Stimulated activated effector memory CD8-positive, alpha-beta T cell treated with anti-CD3 and anti-CD28 coated beads, Interleukin-12 subunit alpha, Interleukin-12 subunit beta, amount 100 ng/mL, for 72 hours (primary cell): ENCODE measurements at places on chromosomes 7 and 10.
A peak's percentile ranks its signal among the peaks of the same experiment; 100 is the strongest.

- DNase-seq: no peak
Measured at GRCh38 chr10:75600833-75601232, 169.4 kb downstream of the LRMDA start.

DNA sequence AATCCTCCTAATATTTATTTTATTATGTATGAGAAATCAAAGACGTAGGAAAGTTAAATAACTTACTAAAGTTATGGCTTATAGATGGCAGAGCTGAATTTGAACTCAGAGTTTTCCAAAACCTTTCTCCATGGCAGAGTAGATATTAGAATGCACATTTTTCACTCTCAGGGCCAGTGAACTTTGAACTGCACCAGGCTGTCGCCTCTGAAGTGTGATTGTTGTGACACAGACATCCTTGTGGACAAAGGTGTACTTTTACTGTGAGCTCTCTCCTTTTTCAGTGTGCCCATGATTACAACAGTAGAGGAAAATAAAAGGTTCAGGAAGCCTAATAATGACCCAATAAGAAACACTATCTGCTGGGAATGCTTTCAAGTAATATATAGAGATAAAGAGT lies 29.1 kb downstream of the TES start:
- no peak for DNase-seq

GRCh38 chr10:52420656-52421055 lies 106.6 kb downstream of the DKK1 start:
- DNase-seq: no peak

DNA sequence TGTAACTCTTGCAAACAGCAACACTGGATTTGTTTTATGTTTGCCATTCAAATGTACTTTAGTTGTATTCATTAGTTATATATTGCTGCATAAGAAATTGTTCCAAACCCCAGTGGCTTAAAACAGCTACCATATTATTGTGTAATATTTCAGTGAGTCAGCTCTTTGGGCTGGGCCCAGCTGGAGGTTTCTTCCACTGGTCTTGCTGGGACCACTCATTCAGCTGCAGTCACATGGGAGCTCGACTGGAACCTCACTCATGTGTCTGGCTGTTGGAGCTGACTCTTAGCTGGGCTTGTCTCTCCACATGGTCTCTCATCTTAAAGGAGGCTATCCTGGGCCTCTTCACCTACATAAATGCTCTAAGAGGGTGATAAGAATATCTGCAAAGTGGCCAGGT lies 23.2 kb upstream of the PIP4K2A start:
- no peak for DNase-seq

- no peak for DNase-seq
Measured at GRCh38 chr7:77415476-77415822, 700 bp downstream of the GSAP start.

DNA sequence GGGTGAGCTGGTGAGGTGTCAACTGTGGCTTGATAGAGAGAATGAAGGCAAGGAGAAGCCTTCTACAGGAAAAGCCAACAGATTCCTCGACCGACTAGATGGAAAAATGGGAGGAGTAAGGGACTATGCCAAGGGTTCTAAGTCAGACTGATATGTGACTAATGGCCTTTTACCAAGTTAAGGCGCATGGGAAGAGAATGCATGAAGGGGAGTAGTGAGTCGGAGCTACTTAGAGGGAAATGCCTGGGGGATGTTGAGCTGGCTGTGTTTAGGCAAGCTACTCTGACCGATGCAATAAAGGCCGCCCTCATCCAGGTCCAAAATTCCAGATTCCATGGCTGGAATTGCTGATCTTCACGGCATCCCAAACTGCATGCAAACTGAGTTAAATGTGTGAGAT lies 48.2 kb downstream of the APBB1IP start:
- no peak for DNase-seq

DNA sequence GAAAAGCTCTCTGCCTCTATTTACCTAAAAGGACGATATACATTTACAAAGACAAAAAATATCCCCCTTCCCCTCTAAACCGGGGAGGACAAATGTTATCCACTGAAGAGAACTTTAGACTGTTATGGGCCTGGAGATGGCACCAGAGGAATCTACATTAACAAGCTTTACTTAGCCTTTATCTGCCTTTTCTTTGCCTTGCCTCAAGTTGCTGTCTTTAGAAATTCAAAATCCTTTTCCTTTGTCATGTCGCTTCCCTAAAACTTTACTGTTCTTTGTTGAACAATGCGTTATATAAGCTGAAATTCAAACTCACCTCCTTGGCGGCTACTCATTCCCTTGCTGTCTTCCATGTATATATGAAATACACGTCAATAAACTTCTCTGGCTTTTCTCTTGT lies 405.0 kb downstream of the PCDH15 start:
- no peak for DNase-seq

GRCh38 chr10:126147866-126148587 lies 240.2 kb downstream of the ADAM12 start:
- no peak for DNase-seq

GRCh38 chr10:123381224-123381623 lies 227.0 kb downstream of the BUB3 start:
- DNase-seq: no peak

DNA sequence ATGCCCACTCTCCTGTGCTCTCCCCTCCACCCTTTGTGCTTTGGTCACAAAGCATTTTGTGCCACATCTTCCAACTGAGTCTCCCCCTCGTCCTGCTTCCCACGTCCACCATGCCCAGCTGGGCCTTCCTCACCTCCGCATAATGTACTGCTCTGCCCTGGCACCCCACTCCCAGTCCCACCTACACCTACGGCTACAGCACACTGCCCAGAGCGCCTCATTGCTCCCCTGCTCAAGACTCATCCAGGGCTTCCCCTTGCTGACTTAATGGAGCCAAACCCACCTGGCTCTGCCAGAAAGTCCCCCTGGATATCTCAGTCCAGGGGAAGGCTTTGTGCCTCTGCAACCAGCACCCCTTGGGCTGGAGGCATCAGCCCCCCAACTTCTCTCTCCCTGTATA lies 299.2 kb upstream of the ZMIZ1 start:
- DNase-seq: no peak

DNA sequence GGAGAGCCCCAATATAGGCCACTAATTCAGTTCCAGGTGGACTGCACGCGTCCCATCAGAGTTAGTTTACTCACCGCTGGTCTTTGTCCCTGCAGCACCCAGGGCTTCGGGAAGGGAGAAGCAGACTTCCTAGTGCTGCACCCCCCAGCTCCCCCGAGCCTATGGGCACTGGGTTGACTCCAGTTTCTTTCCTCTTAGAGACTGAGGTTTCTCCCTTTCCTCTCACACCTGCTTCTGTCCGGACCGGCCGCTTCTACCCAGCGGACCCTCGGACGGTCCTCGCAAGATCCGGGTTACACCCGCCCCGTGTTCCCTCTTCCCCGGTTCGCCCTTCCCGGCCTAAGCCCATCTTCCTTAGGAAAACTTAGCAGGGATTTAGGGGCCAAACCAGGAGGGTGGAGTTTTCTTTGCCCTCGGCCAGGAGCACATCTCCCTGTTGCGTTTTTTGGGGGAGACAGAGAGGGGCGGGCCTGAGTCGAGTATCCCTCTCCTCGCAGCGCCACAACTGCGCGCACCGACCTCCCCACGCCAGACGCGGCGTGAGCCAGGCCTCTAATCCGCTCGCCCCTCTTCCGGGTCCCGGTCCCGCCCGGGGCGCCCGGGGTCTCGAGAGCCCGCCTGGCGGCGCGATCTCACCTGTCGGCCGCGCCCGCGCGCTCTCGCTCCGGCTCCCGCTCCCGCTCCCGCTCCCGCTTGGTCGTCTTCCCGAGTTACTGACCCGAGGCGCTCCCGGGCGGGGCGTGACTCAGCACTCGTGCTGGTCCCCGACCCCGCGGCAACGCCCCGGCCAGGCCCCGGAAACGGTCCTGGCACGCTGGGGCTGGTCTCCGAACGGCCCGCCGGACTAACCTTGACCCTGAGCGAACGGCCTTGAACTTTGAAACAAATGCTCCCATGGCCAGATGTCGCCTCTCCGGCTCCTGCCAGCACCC lies at the start of gene AIFM2:
AIFM2 (minus strand) TSS at position 728 of the 932 bp plus-strand sequence. CDS start 8,741 bp downstream, outside the sequence.
- DNase-seq: peak; percentile 77

- DNase-seq: no peak
Measured at GRCh38 chr10:34252111-34252510, 563.0 kb downstream of the PARD3 start.

DNA sequence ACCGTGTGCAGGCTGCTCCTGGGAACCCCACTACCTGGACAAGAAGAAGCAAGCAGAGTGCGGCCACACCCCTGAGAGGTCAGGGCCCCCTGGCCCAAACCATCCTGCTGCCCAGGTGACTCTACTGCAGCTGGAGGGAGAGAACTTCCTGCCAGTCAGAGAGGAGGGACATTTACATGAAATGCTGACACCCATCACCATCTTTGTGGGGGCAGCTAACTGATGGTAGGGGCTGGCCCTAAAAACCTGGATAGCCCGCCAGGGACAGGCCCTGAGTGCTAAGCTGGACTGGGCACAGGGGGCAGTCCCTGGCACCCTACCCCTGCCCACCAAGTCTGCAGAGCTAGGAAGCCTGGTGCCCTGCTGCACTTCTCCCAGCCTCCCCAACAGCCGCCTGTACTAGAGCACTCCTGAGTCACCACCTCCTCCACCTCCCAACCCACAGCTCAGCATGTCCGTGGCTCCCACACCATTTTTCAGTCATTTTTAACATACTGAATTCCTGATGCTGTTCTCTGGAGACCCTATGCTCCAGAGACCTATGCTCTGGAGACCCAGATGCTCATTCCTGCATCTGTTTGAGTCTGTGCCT lies 27.5 kb downstream of the DPCD start:
- no peak for DNase-seq

- DNase-seq: no peak
Measured at GRCh38 chr10:77746047-77746707, 108.6 kb upstream of the KCNMA1 start.

GRCh38 chr10:1413823-1414222 lies 323.5 kb downstream of the ADARB2 start:
- DNase-seq: no peak

- no peak for DNase-seq
Measured at GRCh38 chr10:11608159-11609013, 3.1 kb downstream of the USP6NL start.

GRCh38 chr7:77867537-77867865 lies 68.9 kb downstream of the PHTF2 start:
- no peak for DNase-seq

DNA sequence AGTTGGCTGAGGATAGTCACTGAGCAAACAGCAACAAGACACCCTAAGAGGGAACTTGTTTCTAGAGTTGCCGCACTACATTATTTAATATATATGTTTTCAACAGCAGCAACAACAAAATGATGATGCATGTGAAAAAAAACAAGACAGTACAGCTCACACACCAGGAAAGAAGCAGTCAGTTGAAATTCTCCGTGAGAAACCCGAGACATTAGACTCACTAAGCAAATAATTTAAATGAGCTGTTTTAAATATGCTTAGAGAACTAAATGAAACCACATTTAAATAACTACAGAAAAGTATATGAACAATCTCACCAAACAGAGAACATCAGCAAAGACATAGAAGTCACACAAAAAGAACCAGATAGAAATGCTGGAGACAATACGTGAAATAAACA lies 426.3 kb upstream of the PFKP start:
- DNase-seq: no peak

DNA sequence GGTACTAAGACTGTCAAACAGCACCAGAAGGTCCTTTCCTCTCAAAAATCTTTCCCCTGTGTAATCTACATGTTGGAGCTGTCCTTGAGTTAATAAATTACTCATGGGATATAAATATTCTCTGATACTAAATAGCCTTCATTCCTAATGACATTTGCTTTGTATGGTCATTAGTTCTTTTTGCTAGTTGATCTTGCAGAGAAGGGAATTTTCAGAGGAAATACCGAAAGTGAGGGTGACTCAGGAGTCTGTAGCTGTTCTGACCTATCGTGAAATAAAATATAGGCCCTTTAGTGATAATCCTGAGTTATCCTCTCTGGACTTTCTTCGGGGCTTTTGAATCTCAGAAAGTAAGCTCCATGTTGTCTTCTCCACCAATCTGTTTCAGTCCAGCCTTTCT lies 19.4 kb upstream of the CLDN12 start:
- DNase-seq: no peak

DNA sequence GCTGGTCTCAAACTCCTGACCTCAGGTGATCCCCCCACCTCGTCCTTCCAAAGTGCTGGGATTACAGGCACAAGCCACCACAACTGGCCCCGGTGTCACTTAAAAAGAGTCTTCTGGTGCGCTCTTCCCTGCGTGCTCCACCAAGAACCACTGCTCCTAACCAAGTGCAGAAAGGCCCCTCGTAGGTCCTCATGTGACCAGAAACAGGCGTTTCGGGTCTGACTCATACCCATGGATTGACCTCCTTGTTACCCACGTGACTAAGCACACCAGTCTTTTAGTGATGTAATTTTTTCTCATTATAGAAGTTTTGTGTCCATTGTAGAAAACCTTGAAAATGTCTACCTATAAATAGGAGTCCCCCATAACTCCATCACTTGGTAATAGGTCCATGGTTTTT lies 13.9 kb downstream of the FKBP6 start:
- no peak for DNase-seq

- no peak for DNase-seq
Measured at GRCh38 chr7:3188946-3189345, 112.1 kb upstream of the SDK1 start.

DNA sequence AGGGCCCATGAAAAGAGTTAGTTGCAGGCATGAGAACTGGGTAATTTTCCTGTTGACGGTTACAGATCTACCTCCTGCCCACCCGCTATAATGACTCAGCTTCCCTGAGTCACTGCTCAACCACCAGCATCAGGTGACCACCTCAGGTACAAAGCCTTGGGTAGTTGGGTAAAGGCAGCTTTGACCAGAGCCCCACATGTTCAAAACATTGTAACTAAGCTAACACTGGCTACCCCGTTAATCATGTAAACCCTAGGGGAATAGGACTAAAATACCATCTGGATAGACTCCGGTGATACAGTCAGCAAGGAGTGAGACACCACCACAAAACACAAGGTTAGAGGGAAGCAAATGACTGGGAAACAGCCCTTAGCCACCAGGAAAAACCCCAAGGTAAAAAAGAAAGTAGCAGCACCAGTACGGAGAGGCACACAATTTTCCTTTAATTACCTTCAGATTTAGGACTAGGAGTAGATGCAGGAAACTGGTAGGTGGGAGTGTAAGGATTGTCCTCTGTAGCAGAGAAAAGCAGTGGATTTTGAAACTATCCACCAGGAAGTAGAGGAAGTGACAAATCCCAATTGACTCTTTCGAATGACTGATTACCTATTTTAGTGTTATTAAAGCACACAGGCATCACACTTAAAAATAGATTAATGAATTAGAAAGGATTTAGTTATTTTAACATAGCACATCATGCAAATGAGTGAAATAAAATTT lies 103.5 kb upstream of the PDLIM1 start:
- no peak for DNase-seq
